Natural killer cell treated with Interleukin-12 subunit alpha and Interleukin-12 subunit beta and Interleukin-15 and Interleukin-18, amount 100 ng/mL, for 72 hours (primary cell): ENCODE measurements at places on chromosomes 5 and 9. TPM values are rescaled to one million over a fixed set of nuclear protein-coding genes. Genes with fewer than 3 reads are reported as not detected.

LHX6 gene
- not detected for total RNA-seq

FCN2 gene
- not detected for total RNA-seq

RPL35 gene
- 1,578 TPM for total RNA-seq

ANKRD33B gene
- 18.9 TPM for total RNA-seq

TLE1 gene
- total RNA-seq, result 2.4 TPM

TERT gene
- total RNA-seq, result 1.3 TPM

LCP2 gene
- 360 TPM for total RNA-seq

DRD1 gene
- total RNA-seq, result not detected
